ENCODE measurements at places on chromosomes 13 and 19. TPM values are rescaled to one million over a fixed set of nuclear protein-coding genes. Genes with fewer than 3 reads are reported as not detected.

DNA sequence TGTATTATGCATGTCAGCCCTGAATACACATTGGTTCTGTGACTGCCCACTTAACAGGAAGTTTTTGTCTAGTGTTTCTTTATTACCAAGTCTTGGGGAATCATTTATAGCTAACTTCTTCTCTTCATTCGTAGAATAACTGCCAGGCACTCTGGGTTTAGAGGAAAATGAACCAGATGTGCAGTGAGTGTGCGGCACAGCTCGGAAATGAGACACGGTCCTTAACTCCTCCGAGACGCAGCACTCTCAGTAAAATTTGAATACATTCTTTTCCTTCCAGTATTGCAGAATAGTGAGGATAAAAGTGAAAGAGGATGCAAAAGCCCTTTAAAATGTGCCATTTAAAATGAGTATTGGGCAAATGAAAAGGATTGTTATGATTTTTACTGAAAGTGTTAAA lies 29.2 kb downstream of the ATP8A2 start:
- DNase-seq: no peak

APOC4 gene
- not detected for total RNA-seq

DNA sequence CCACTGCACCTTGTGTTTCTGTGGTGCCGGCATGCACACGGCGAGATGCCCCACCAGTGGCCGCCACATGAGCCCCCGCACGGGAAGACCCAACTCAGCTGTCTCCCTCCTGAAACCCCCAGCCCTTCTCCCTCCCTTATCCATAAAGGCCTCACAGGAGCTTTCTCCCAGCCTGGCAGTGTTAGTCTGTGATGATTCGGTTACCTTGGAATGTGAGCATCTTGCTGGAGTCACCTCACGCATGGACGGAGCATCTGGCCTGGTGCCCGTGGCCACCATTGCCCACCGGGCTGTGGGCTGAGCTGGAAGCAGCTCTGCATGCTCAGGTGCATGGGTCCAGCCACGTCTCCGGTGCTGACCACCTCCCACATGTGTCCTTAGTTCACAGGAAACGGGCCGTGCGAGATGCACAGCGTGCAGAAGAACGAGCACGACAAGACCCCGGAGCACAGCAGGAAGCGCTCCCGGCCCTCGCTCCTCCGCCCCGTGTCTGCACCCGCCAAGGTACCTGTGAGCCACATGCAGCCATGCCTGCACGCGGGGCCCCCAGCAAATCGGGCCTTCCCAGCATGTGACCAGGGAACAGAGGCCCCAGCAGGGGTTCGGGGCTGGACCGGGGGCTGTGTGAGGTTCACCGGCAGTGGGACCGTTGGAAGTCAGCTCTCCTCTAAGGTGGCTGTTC lies 22.0 kb downstream of the SIN3B start:
- no peak for DNase-seq

- peak; percentile 83 for DNase-seq
Measured at GRCh38 chr13:114132419-114133121, at the start of gene RASA3. RASA3 (minus strand) TSS chr13:114132623; CDS start chr13:114132489, 134 bp downstream.
